Aorta (tissue), 5 donors: ENCODE measurements at places on chromosomes 16 and 17. TPM values are rescaled to one million over a fixed set of nuclear protein-coding genes. Genes with fewer than 3 reads are reported as not detected.

The LYRM1 gene
- 24.3 TPM for total RNA-seq

The RUNDC3A gene
- total RNA-seq = not detected

The EMP2 gene
- total RNA-seq = 133 TPM

The SSTR5 gene
- total RNA-seq = not detected

GRCh38 chr17:79465681-79466025 lies 145.2 kb downstream of the RBFOX3 start:
- no peak for DNase-seq

GRCh38 chr17:39727556-39727955 lies 2.8 kb downstream of the MIEN1 start:
- DNase-seq = no peak
